ENCODE measurements at places on chromosomes 4 and X.

- no peak for DNase-seq
Observed at GRCh38 chr4:26204911-26205370, 115.9 kb upstream of the RBPJ start.

DNA sequence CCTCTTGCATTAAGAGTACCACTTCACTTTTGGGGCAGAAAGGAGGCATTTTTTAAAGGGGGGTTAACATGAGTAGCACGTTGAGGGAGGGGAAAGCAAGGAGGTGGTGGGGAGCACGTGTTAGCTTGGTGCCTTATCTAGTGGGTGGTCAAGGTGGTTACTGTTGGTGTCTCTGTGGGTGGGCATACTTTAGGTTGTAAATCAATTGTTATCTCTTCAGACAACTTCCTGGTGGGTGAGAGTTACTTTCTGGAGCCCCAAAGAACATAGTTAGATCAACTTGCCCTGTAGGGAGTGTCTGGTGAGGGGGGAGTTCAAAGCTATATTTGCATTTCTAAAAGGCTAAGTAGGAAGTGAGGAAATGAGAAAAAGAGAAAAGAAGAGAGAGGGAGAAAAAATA lies 297.7 kb upstream of the CLNK start:
- no peak for DNase-seq

DNA sequence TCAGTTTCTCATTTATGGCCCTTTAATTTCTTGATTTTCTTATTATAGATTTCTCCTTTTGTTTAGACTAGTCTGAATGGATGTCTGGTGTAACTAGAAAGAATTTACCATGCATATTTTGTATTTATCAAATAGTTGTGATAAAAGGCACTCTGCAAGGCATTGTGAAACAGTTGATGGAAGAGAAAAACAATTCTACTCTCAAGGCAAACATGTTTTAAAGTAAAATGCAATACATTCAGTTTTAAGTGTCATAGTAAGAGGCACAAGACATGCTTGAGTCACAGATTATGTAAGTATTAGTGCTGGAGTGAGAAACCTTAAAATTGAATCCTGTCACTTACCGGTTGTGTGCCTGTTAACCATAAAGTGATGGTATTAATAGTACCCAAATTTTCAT lies 283.3 kb upstream of the DKK2 start:
- no peak for DNase-seq

DNA sequence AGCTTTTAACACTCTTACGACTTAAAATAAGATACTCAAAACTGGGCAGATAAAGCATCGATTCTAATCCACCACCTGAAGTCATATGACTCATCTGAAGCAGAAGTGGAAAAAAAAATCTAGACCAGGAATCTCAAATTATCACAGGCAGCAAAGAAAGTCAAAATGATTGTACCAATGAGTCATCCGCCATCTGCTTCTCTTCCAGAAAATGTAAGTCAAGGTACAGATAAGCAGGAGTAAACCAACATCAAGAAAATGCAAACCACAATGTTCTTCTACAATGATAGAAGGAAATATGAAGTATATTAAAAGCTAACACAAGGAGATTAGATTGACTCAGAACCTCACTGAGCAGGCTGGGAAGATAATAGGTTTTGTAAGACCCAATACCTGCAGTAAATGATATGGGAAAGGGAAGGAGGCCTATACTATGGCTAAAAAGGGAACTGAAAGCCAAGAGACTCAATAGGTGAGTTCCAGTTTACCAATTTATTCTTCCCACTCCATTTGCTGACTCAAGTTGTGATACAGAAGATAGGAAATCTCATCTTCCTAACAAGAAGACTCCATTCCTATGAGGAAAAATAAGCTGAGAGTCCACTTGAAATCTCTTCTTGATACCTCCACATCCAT lies 88.4 kb upstream of the TET2 start:
- no peak for DNase-seq

GRCh38 chrX:76279007-76279406 lies 106.1 kb downstream of the PBDC1 start:
- DNase-seq = peak; percentile 18

DNA sequence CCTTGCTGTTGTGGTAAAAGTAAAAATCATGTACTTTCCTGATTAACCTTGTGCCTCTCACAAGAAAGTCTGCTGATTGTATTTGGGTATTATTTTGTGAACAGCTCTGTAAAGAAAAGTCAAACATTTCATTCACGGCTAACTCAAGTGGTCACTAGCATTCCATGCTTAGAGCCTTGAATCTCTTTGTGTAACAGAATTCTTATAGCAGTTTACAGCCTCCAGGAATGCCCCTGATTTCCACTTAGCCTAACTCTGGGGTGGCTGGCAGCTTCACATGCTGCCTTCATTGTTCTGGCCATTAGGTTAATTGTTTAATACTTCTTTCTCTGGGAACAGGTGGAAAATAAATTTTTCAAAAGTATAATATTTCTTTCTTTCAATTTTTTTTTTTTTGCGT lies 226.7 kb downstream of the RBMX2 start:
- no peak for DNase-seq

- no peak for DNase-seq
Observed at GRCh38 chr4:8295471-8295870, 25.9 kb downstream of the HTRA3 start.

- DNase-seq = no peak
Observed at GRCh38 chrX:24216037-24216436, 66.5 kb downstream of the ZFX start.

DNA sequence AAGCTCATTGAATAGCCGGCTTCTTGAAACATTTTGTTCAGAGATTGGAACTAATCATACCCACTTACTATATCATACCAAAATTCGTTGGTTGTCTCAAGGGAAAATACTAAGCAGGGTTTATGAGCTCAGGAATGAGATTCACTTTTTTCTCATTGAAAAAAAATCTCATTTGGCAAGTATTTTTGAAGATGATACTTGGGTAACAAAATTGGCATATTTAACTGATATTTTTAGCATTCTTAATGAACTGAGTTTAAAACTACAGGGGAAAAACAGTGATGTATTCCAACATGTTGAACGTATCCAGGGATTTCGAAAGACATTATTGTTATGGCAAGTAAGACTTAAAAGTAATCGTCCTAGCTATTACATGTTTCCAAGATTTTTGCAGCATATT lies 6.4 kb downstream of the FAM200B start:
- DNase-seq = no peak

- no peak for DNase-seq
Observed at GRCh38 chrX:52363247-52363883, 5.5 kb upstream of the XAGE2 start.

GRCh38 chrX:129510331-129510730 lies 13.0 kb downstream of the SMARCA1 start:
- no peak for DNase-seq

GRCh38 chr4:111838406-111838930 lies 306.8 kb upstream of the FAM241A start:
- no peak for DNase-seq

Measured in memory B cell (primary cell).